Head of caudate nucleus (tissue), 42 donors: ENCODE measurements at places on chromosomes 3 and 15.

- DNase-seq = no peak
Measured at GRCh38 chr3:194930377-194931204, 244.9 kb downstream of the FAM43A start.

DNA sequence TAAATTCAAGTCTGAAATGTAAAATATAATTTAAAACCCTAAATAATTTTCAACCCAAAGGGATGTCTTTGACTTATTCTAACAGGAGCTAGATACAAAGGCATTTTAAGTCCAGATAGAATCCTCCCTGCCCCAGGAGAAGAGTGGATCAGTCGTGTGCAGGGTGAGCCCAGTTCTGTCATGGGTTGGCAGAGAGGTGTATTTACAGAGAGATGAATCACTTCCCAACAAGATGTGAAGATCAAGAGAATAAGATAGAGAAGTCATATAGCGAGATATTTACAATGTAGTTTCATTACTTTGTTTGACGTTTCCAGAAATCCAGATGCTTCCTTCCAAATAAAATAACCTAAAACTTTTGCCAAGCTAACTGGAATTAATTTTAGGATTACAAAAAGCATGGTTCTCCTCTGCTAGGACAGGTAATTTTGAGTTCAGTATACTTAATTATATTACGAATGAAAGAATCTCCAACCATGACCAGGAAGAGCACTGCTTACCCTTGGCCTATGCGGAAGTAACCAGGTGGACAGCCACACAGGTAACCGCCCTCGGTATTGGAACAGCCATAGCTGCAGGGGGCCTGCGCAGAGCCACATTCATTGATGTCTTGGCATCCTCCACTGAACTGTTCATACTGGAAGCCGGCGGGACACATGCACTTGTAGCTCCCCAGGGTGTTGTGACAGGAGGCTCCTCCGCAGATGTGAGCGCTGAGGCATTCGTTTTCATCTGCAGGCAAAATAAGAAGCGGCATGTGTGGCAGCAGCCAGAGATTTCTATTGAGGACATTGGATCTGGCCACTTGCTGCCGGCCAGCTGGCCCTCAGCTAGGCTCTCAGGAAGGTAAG lies 84.0 kb downstream of the DUT start:
- DNase-seq = no peak

DNA sequence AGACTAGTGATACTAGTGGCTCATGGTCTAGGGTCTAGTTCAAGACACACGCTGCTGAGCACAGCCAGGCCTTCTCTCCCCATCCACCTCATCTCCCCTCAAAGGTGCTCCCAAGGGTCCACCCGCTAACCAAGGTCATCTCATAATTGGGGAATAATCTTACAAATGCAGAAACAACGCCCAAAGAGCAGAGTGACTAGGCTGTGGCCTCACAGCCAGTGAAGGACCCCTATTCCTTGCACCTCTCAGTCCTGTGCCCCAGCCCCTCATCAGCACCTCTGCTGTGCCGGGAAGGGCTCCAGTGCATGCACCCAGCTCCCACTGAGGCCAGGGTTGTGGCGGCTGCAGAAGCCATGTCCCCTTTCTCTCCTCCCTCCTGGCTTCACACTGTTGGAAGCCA lies 286.9 kb downstream of the UACA start:
- DNase-seq = no peak

DNA sequence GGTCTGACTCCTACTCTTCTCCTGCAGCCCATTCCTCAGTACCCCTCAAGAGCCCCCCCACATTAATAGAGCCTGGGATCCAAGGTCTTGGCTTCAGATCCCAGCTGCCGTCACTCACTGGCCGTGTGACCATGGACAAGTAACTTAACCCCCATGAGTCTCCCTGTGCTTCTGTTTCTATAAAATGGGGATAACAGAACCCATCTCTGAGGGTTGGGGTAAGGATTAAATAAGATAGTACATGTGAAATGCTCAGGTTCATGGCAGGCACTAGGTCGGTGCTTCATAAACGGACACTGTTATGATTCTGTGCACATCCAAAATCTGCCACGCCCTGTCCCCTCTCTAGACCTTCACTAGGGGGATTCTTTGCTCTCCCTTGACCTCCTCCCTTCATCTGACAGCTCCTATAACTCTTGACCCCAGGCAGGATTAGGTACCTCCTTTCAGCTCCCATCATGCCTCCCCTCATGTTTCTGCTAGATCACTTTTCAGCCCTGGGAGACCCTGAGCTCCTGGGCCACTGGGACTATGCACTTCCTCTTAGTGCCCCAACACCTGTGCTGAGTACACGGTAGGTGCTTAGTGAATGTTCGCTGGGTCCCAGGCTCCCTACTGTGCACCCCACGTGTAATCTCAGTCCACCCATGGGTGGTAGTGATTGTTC lies 1.5 kb downstream of the CAND2 start:
- no peak for DNase-seq
